T-cell (primary cell): ENCODE measurements at places on chromosomes 16 and 17. TPM values are rescaled to one million over a fixed set of nuclear protein-coding genes. Genes with fewer than 3 reads are reported as not detected.

The POLDIP2 gene
- 35.0 TPM for total RNA-seq

GRCh38 chr16:87740909-87741424 is 24.8 kb downstream of the KLHDC4 start:
- H3K27ac ChIP-seq: no peak overlapping the region
- no peaks in the 10 kb centered on the region for H3K27me3 ChIP-seq
- peaks cover 58% of the 10 kb centered on the region for H3K36me3 ChIP-seq
- no peak overlapping the region for H3K4me3 ChIP-seq
- H3K4me1 ChIP-seq: no peaks in the 10 kb centered on the region
- no peak for DNase-seq

GRCh38 chr17:29180034-29180787 is at the start of gene MYO18A:
Gene MYO18A, minus strand, starts transcription at chr17:29180398. Its CDS starts 13,458 bp downstream, at chr17:29166940.
- peak within 1 kb of the TSS; percentile 29 for H3K4me3 ChIP-seq
- H3K27ac ChIP-seq: no peak within 1 kb of the TSS
- DNase-seq: peak; percentile 70
- peaks cover 5% of the 10 kb centered on the region for H3K4me1 ChIP-seq

DNA sequence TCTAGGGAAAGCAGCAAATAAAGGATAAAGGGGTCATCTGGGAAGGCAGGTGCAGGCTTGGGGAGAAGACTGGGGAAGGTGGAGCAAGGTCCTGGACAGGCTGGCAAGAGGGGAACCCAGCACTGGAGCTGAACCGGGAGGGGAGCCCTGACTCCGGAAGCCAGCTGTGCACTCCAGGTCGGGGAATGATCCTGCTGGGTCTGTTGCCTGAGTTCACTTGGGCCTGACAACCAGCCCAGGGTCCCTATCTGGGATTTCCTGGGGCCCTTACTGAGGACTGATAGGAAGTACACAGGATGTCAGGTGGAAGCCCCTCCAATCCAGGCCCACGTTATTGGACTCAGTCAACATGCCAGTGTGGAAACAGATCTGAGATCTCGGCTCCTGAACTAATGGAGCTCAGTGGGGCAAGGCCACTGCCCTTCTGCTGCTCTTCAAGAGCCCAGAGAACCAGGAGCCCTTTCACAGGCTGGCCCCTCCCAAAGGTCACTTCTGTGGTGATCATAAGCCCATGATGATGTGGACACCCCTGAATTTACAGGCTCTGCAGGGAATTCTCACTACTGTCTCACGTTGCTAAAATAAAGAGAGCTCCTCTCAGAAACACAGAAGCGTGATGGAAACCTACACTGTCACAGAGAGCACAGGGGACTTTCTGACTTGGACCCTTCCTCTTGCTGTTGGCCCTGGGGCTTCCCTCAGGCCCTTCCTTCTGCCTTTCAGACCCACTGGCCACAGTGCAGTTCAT is 19.9 kb upstream of the PITPNM3 start:
- DNase-seq: no peak
- no peaks in the 10 kb centered on the region for H3K4me1 ChIP-seq
- H3K4me3 ChIP-seq: no peak overlapping the region
- H3K27ac ChIP-seq: no peak overlapping the region
- no peaks in the 10 kb centered on the region for H3K27me3 ChIP-seq

- H3K27me3 ChIP-seq: no peaks in the 10 kb centered on the region
- H3K4me1 ChIP-seq: peaks cover 3% of the 10 kb centered on the region
- H3K4me3 ChIP-seq: no peak overlapping the region
- H3K27ac ChIP-seq: peak overlapping the region; percentile 73
- DNase-seq: peak; percentile 77
Observed at GRCh38 chr17:58317421-58318064, 11.1 kb downstream of the TSPOAP1 start.

DNA sequence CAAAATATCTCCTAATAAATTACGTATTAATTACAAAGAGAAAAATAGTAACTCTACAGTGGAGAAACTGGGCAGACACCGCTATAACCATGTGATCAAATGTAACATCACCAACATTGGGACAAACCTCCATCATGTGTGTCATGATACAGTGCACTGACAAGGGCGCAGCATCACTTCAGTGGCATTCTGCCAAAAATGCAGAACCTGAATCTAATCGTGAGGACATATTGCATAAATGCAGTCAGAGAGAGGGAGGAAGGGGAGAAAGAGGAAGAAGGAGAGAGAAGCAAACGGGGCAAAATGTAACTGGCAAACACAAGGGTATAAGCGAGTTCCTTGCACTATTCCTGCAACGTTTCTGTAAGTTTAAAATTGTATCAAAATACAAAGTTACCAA is 74.2 kb upstream of the MARCHF10 start:
- no peaks in the 10 kb centered on the region for H3K27me3 ChIP-seq
- H3K4me1 ChIP-seq: no peaks in the 10 kb centered on the region
- DNase-seq: no peak
- H3K27ac ChIP-seq: no peak overlapping the region
- H3K36me3 ChIP-seq: no peaks in the 10 kb centered on the region

GRCh38 chr16:89607453-89607852 is 6.0 kb upstream of the DPEP1 start:
- H3K27me3 ChIP-seq: peaks cover under 1% of the 10 kb centered on the region
- no peaks in the 10 kb centered on the region for H3K36me3 ChIP-seq
- H3K27ac ChIP-seq: no peak overlapping the region
- H3K4me3 ChIP-seq: no peak overlapping the region
- peaks cover 8% of the 10 kb centered on the region for H3K4me1 ChIP-seq
- DNase-seq: no peak

The CDH11 gene
- total RNA-seq: 0.10 TPM

GRCh38 chr17:32960815-32961214 is 30.8 kb upstream of the SPACA3 start:
- no peak for DNase-seq
- no peaks in the 10 kb centered on the region for H3K36me3 ChIP-seq
- H3K27ac ChIP-seq: no peak overlapping the region
- H3K4me3 ChIP-seq: no peak overlapping the region
- no peaks in the 10 kb centered on the region for H3K27me3 ChIP-seq
- H3K4me1 ChIP-seq: no peaks in the 10 kb centered on the region

GRCh38 chr17:19876529-19877161 is 8.9 kb upstream of the ULK2 start:
- peak; percentile 55 for DNase-seq
- no peaks in the 10 kb centered on the region for H3K36me3 ChIP-seq
- H3K27ac ChIP-seq: peak overlapping the region; percentile 66
- peaks cover 35% of the 10 kb centered on the region for H3K4me1 ChIP-seq

The HSD17B2 gene
- total RNA-seq: not detected

The KRTAP2-1 gene
- not detected for total RNA-seq

DNA sequence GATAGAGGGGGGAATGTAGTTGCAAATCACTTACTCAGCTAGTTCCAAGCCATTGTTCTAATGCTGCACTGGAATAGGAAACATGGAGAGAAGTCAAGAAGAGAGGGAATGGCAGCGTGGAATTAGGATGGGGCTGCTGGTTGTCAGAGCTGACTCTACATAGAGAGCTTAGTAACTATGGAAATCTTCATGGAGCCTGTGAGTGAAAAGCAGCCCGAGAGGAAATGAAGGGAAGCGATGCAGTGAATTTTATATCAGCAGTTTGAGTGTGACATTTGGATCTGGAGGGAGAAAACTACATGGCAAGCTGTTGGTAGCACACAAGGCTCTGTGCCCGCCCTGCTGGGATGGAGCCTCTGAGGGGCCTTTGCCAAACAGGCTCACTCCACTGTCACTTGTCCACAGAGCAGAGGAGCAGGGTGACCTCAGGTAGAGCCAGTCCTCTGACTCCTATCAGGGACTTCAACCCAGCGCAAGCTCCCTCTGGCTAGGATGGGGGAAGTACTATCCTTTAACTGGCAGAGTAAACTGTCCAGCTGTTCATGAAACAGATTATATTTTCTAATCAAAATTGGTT is 27.9 kb upstream of the PMFBP1 start:
- no peaks in the 10 kb centered on the region for H3K36me3 ChIP-seq
- no peaks in the 10 kb centered on the region for H3K27me3 ChIP-seq
- H3K27ac ChIP-seq: no peak overlapping the region

The MEOX1 gene
- 2.9 TPM for total RNA-seq

The TBC1D3C gene
- total RNA-seq: 4.1 TPM

GRCh38 chr16:46777804-46778203 is 29.7 kb upstream of the MYLK3 start:
- peaks cover 11% of the 10 kb centered on the region for H3K27me3 ChIP-seq

The IRF8 gene
- total RNA-seq: 8.4 TPM

GRCh38 chr17:17146786-17147406 is 59.2 kb downstream of the PLD6 start:
- no peak overlapping the region for H3K4me3 ChIP-seq
- H3K27ac ChIP-seq: no peak overlapping the region
- H3K27me3 ChIP-seq: no peaks in the 10 kb centered on the region
- H3K36me3 ChIP-seq: peaks cover 77% of the 10 kb centered on the region
- peak; percentile 15 for DNase-seq
- no peaks in the 10 kb centered on the region for H3K4me1 ChIP-seq

- DNase-seq: no peak
- peaks cover 72% of the 10 kb centered on the region for H3K4me1 ChIP-seq
- H3K36me3 ChIP-seq: no peaks in the 10 kb centered on the region
- H3K4me3 ChIP-seq: no peak overlapping the region
- no peak overlapping the region for H3K27ac ChIP-seq
Observed at GRCh38 chr16:27379919-27380318, 22.1 kb upstream of the IL21R start.

The HID1 gene
- 21.0 TPM for total RNA-seq

DNA sequence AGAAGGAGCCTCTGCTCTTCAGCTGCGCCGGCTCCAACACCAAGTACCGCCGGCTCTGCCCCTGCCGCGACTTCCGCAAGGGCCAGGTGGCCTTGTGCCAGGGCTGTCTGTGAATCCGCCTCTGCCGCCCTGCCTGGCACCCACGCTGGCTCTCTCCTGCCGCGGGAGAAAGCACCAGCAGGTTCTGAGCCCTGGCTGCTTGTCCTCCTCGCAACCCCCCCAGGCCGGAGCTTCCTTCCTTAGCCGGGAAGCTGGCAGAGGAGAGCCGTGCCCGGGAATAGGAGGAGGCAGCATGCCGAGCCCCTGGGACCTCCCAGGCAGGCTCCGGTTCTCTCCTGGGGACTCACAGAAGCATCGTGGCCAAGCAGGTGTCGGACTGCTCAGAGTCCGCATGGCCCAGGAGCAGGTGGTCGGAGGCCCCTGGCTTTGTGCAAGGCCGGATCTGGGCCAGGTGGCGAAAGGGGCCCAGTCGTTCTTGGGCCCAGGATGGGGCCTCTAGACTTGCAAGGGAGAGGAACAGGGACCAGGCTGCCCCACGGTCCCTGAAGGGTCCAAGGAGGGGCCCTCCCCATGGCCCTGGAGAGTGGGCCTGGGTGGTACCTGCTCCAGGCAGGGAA is 80.6 kb downstream of the MGAT5B start:
- peaks cover 18% of the 10 kb centered on the region for H3K27me3 ChIP-seq
- no peaks in the 10 kb centered on the region for H3K36me3 ChIP-seq
- no peaks in the 10 kb centered on the region for H3K4me1 ChIP-seq
- H3K4me3 ChIP-seq: no peak overlapping the region

GRCh38 chr17:1868090-1868489 is 38.3 kb downstream of the RPA1 start:
- H3K27ac ChIP-seq: no peak overlapping the region
- H3K4me1 ChIP-seq: peaks cover 29% of the 10 kb centered on the region
- no peaks in the 10 kb centered on the region for H3K27me3 ChIP-seq
- H3K36me3 ChIP-seq: no peaks in the 10 kb centered on the region

DNA sequence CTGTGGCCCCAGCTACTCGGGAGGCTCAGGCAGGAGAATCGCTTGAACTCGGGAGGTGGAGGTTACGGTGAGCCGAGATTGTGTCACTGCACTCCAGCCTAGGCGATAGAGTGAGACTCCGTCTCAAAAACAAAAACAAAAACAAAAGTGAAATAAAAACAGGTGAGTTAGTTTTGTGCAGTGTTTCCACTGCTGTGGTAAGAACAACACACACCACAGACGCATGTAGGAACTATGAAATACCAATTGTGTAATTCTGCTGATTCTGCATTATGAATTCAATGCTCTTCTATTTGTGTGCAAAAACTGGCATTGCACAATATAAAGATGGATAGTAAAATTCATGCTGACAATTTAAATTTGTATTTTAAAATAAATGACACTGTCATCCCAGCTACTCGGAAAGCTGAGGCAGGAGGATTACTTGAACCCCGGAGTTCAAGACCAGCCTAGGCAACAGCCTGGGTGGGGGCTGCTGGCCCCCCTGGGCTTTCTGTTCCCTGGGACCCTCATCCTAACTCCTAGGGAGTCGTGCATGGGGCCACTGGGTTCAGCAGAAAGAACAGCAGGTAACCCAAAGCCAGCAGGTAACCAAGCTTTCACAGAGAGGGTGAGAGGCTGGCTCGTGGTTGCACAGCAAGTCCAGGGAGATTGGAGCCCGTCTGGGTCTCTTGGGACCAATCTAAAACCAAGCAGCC is 10.6 kb upstream of the RHBDF2 start:
- no peaks in the 10 kb centered on the region for H3K36me3 ChIP-seq

DNA sequence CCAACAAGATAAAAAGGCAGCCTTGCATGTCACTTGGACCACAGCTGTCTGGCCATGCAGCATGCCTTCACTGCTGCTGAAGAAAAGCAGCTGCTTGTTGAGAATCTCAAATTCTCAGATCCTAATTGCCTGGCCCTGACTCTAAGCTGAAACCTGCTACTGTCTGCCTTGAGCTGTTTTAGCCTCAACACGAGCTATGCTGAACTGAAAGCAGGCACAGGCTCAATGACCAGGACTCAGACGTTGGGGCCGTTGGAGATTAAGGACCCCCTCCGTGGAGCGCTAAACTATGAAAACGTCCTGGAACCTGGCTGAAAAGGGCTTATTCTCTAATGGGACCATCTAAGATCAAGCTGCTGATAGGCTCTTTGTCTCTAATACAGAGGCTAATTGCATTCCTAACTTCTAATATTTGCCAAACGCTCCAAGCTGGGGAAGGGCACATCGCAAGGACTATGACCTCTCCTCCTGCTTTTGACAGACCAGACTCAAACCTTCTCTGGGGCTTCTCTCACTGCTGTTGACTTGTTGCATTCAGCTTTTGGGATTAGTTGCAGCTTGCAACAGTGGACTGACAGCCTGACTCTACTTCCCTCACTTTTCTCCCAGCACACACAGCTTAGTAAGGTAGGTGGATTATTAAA is 4.6 kb upstream of the PLK1 start:
- peaks cover 32% of the 10 kb centered on the region for H3K36me3 ChIP-seq
- peaks cover 9% of the 10 kb centered on the region for H3K4me1 ChIP-seq

- H3K27ac ChIP-seq: no peak overlapping the region
- DNase-seq: no peak
- no peaks in the 10 kb centered on the region for H3K27me3 ChIP-seq
- no peak overlapping the region for H3K4me3 ChIP-seq
- H3K4me1 ChIP-seq: peaks cover 5% of the 10 kb centered on the region
Observed at GRCh38 chr16:14494396-14494966, 135.6 kb downstream of the PARN start.

GRCh38 chr16:46947900-46948547 is 25.4 kb downstream of the DNAJA2 start:
- H3K27ac ChIP-seq: no peak overlapping the region
- H3K4me3 ChIP-seq: no peak overlapping the region
- H3K27me3 ChIP-seq: no peaks in the 10 kb centered on the region
- DNase-seq: no peak
- H3K36me3 ChIP-seq: no peaks in the 10 kb centered on the region
- no peaks in the 10 kb centered on the region for H3K4me1 ChIP-seq

- no peak overlapping the region for H3K4me3 ChIP-seq
- H3K27me3 ChIP-seq: no peaks in the 10 kb centered on the region
- no peaks in the 10 kb centered on the region for H3K36me3 ChIP-seq
- DNase-seq: no peak
Observed at GRCh38 chr17:41096055-41096454, 1.9 kb downstream of the KRTAP4-8 start.

GRCh38 chr16:81174644-81175324 is 63.7 kb upstream of the BCO1 start:
- H3K36me3 ChIP-seq: no peaks in the 10 kb centered on the region
- H3K4me3 ChIP-seq: no peak overlapping the region
- peaks cover 46% of the 10 kb centered on the region for H3K27me3 ChIP-seq
- no peak for DNase-seq
- H3K27ac ChIP-seq: no peak overlapping the region
